Fibroblast of villous mesenchyme (primary cell): ENCODE measurements at places on chromosomes 3 and 15. TPM values are rescaled to one million over a fixed set of nuclear protein-coding genes. Genes with fewer than 3 reads are reported as not detected.

A4GNT gene
- total RNA-seq = under 0.01 TPM in 1 of 2 replicates, not detected in the other

SCG3 gene
- total RNA-seq = under 0.01 TPM in 1 of 2 replicates, not detected in the other

TRIM71 gene
- not detected in 2 replicates for total RNA-seq

PAK6 gene
- total RNA-seq = under 0.01 TPM in 2 replicates

DUOX1 gene
- total RNA-seq = not detected in 2 replicates

ALDH1A3 gene
- 42.7 and 46.7 TPM in 2 replicates for total RNA-seq

RFTN1 gene
- total RNA-seq = 73.0 and 74.7 TPM in 2 replicates

DNA sequence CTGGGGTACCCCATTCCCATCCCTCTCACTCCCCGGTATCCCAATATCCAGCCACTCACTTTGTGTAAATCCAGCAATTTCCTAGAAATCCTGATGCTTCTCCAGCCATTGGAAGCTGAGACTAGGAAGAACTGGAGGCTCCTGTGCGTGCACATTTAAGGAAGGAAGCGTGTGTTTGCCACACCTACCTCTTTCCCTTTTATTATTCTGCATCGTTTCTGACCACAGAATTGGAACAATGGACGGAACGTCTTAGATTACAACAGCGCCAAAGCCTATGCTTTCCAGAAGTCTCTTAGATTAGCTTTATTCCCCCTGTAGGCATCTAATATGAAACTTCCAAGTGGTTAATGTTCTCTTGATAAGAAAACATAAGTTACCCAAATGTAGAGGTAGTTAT is 234.8 kb upstream of the TRIM42 start:
- DNase-seq = no peak

DNA sequence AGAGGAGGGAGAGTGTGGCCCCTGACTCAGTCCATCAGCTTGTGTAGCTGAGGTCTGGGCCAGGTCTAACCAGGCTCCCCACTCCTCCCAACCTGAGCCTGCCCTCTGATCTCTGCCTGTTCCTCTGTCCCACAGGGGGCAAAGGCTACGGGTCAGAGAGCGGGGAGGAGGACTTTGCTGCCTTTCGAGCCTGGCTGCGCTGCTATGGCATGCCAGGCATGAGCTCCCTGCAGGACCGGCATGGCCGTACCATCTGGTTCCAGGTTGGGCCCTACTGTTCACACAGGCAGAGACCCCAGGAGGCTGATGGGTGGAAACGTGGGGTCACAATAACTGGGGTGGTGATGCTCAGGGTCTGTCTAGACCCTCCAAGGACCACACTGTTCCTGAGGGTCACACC is 6.8 kb downstream of the NEIL1 start:
- no peak for DNase-seq

DNA sequence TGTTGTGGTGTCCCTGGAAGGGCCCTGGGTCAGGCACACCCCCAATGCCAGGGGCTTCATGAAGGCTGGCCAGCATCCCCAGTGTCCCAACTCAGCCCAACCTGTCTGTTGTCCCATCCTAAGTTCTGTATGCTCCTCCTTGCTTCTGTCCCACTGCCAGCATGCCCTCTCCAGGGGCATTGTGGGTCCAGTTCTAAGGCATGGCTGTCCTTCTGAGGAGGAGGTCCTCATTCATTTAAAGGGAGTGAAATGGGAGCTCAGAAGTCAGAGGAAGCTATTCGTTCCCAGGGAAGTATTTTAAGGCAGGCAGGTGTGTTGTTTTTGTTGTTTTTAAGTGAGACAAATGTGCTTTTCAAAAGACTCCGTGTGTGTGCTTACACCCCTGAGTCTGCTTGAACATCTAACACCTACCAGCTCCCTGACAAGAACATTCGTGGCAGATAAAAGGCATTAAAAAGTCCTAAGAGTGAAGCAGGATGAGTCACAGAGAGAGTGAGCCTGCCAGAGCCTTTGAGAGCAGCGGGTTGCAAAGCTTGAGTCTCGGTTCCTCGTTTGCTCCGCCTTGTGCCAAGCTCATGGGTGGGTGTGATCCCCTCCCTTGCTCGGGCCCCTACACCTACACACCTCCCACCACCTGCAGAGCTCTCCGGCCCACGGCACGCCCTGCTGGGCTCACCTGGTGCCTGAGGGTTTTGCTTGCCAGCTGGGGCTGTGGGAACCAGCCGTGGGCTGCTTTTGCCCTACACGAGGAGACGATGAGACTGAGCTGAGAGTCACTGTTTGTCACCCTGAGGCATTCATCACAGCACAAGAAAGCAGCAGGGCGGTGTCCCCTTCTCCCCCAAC is 183.4 kb upstream of the TOPAZ1 start:
- peak; percentile 26 for DNase-seq

DNA sequence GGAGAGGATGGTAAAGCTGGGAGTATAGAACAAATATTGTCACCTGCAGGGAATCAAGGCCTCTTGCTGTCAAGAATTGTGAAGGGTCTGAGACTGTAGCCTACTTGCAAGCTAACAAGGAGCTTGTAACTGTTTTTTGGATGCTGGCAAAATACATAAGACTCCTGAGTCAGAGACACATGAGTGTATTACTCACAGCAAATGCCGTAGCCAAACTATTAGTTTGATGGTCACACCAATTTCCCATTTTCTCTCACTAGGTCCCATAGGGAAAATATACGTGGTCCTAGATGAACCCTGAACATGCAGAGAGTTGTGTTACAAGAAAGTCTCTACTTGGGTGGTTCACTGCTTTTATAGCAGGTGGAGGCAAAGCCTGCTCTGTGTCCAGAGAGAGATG is 44.7 kb upstream of the LIPC start:
- DNase-seq = peak; percentile 66

DNA sequence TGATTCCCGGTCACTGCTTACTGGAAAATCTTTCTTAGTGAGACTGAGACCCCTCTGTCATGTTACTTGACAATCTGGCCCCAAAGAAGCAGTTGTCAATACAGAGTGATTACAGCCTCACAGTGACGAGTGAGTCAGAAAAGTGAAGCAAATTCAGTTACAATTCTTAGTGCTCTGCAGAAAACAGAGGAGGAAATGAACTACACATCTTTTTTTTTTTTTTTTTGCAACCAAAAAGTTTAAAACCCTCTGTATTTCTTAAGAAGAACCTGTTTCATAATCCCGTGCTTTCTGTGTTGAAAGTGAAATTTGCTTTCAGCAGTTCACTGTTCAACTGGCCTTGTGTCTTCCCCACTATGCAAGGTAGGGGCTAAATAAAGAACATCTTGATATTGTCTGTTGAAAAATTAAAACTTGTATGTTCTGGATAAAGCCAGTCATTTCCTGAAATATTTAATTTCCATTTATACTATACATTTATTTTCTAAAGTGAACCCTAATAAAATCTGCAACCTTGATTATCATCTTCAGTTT is 1.9 kb downstream of the AQP9 start:
- no peak for DNase-seq

- no peak for DNase-seq
These were observed 24.8 kb downstream of the TPRA1 start for GRCh38 chr3:127565711-127566110.

DNA sequence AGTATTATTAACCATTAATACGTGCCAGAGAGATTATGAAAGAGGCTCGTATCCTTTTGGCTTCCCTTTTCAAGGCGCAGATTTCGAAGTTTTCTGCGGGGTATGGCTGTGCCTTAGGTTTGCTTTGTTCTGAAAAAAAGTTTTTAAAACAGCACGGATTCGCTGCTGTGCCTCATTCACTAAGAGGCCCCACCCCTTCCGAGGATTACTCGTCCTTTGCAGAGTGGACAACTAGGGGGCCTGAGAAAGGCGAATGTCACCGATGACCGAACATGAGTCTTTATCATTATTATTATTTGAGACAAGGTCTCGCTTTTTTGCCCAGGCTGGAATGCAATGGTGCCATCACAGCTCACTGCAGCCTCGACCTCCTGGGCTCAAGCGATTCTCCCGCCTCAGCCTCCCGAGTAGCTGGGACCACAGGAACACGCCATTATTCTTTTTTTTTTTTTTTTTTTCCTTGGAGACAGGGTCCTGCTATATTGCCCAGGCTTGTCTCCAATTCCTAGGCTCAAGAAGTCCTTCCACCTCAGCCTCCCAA is 684 bp upstream of the RPS27L start:
- DNase-seq = peak; percentile 87

GRCh38 chr3:194577986-194578905 is 55.0 kb downstream of the TMEM44 start:
- DNase-seq = peak; percentile 90

DNA sequence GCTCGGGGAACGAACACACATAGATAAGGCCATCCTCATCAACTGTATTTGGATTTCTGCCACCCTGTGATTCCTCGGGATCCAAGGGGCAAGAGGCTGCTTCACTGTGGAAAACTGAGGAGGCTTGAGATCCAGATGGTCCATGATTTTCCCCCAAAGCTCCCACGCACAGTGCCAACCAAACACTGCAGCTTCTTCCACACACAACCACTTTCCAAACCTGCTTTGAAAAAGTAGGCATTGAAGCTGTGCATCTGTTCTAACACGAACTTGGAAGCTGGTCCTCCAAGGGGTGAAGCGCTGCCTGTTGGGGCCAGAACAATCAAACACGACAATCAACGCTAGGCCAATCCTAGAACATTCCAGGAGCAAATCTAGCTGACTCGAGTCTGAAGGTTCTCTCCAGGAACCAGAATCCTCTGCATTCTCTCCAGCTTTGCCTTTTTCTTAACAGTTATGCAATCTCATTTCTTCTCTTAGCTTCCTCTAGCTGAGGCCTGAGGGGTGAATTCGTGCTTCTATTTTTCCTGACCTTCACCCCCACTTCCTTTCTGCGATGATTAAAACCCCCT is 104.4 kb downstream of the LRRK1 start:
- peak; percentile 4 for DNase-seq

DNA sequence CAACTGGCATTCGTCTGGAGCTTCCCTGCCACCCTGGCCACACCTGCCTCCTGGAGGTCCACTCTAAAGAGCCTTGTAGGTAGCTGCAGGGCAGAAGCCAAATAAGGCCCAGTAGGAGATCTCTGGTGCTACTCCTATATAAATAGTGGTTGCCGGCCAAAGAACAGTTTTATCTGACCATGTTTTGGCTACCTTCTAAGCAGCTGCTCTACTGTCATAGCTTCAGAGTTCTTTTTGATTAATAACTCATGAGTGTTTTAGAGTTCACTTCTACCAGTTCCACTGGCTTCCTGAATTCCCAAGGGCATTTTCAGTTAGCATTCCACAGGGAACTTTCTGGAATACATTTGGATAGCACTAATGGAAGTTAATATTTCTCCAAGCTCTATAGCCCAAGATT is 154.6 kb downstream of the B3GALNT1 start:
- DNase-seq = no peak

DNA sequence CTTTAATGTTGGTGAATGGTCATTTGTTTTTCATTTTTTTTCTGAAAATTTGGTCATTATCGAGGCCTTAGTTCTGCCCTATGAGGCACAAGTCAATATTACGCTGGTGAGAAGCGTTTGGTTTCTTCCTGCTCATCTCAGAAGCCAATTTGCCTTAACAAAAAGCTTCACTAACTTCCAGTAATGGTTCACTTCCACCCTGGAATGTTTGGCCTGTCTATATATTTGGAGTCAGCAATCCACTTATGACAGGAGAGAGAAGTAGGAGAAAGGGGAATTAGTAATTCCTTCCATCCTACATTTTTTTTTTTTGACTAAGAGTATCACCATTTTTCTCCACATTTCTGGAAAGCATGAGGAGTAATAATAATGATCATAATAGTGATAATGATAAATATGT is 124.4 kb downstream of the DIPK2A start:
- DNase-seq = no peak

- no peak for DNase-seq
These were observed 114.3 kb downstream of the EDEM1 start for GRCh38 chr3:5301651-5302297.

DNA sequence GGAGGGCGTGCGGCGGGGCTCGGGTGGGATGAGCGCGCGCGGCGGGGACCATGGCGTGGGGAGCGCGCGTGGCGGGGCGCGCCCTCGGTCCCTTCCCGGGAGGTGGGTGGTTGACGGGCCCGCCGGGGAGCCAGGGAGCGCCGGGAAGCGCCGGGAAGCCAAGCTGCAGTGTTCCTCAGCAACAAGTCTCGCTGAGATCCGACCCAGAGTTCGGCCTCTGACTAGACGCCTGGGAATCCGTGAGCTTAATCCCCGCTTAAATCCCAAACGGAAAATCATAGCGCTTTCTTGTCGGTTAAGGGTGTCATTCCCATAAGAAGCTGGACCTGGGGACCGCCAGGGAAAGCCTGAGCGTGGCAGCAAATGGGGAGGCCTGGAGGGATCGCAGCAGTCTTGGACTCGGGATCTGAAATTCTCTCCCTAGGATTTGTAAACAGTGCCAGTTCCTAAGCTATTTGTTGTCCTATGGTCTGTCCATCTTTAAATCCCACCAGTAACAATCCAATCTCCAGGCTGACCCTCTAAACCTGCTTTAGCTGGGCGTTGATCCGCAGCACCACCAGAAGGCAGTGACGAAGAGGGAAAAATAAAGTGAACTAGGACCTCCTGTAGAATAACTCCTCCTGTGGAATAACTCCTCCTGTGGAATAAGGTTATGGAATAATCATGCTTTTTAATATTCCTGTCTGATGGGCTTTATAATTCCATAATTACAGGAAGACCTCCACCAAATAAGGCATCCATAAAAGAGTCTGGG is 570 bp upstream of the NEDD4 start:
- peak; percentile 75 for DNase-seq

- no peak for DNase-seq
These were observed 44.3 kb downstream of the ATP1B3 start for GRCh38 chr3:141920701-141921100.

DNA sequence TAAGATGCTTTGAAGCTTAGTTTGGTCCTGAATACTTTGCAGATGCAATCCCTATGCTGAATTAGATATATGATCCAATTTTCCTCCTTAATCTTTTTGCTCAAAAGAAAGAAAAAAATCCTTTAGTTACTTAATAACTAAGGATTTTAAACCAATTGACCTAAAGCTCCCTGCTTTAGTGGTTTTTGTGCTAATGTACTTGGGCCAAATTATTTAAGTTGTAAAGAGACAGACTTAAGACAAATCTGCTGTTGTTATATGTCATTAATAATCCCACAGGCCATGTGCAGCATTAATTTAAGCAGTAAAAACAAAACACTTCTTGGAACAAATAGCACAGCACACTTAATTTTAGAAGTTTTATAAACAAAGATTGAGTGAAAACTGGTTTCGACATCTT is 776.1 kb upstream of the SEMA6D start:
- DNase-seq = no peak
